ENCODE measurements at places on chromosomes 3 and 15.

DNA sequence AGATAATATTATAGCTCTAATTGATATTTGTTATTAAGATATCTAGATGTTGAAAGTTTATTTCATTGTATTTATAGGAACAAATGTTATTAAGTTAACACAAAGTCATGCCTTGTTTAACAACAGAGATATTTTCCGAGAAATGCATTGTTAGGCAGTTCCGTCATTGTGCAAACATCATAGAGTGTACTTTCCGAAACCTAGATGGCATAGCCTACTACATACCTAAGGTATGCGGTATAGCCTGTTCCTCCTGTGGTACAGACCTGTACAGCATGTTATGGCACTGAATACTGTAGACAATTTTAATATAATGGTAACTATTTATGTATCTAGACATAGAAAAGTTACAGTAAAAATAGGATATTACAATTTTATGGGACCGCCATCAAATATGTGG, 114.3 kb downstream of the NAALADL2 start:
- no peak for DNase-seq

GRCh38 chr15:89400116-89400781, 65.6 kb upstream of the POLG start:
- DNase-seq: no peak

DNA sequence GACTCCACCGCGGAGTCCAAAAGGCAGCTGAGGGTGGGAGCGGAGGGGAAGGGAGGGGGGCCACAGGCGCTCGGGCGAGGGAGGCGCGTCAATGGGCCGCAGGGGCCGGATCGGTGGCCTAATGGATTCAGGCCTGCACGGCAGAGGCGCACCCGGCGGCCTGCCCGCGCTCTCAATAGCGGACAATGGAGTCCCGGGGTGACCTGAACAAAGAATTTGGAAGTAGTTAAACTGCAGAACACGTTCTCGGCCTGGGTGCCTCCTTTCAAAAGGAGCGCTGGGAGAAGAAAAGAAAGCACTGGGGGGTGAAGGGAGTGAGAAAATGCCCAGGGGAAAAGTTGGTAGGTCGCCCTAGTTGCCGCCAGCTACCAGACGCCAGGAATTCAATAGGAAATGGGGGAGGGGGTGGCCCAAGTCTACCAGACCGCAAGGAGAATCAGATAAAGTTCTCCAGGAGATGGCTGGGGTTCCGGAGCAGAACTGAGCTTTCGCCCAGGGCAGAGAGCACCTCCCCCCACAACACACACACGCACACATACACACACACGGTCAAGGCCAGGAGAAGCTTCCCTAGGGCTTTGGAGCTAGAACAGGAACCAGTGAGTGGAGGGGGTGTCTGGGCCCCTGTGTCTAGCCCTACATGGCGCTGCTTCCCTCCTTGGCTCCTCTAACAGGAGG, 25.8 kb upstream of the POLG start:
- no peak for DNase-seq

GRCh38 chr15:78993931-78994530, 49.2 kb upstream of the CTSH start:
- DNase-seq: no peak

- DNase-seq: no peak
Observed at GRCh38 chr3:14223595-14223994, 45.0 kb downstream of the LSM3 start.

DNA sequence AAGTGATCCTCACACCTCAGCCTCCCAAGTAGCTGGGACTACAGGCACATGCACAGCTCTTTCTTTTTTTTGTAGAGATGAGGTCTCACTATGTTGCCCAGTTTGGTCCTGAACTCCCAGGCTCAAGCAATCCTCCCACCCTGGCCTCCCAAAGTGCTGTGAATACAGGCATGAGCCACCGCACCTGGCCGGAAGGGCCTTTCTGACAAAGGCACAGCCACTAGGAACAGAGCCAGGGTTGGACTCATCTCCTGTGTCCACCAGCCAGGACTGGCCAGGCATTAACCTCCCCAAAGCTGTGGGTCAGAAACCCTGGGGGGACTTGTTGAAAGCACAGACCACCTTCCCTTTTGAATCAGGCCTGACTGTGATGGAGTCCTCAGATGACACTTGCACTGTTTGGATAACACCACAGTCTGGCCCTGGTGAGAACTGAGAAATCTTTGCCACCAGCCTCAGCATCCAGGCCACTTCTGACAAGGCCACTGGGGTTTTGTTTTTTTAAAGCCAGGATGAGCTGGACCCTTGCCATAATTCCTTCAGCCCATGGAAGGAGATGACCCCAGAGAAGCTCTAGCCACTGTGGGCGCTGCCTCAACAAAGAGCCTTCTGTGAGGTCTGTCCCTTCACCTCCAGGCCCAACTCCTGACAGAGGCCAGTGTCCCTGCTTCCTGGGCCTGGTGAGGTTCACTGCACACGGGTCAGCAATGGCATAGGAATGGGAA, 4.8 kb downstream of the TKT start:
- DNase-seq: no peak

DNA sequence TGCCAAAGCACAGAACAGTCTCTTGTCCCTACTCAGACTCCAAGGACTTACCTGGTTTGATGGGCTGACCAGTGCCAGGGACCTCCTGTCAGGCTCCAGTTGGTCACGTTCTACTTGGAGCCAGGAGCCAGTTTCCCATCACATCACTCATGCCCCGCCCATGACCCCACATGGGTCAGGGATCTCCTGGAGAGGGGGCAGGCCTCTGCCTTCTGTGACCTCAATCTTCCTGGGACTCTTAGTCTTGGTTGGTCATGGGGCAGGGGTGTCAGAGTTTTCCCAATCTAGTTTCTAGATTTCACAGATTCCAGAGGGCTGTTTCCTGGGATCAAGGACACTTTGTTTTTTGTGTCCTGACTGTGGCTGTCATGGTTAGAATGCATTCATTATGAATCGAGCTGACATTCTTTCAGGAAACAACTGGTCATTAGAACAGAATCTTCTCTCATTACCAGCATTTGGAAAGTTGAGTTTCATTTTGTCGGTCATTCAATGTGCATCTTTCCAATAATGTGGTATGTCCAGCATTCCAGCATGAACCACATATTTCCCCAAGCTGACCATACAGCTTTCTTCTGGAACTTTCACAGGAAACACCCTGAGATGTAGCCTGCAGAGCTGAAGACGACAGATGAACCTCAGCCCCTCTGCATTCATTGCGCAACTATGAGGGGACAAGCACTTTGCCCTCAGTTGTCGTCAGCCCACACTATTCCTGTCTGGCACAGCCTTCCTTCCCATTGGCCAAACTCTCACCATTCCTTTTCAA, 19.8 kb downstream of the CYP19A1 start:
- no peak for DNase-seq

GRCh38 chr15:55909036-55909811, 84.2 kb downstream of the NEDD4 start:
- no peak for DNase-seq

GRCh38 chr3:36812240-36812639, 47.9 kb upstream of the DCLK3 start:
- no peak for DNase-seq

DNA sequence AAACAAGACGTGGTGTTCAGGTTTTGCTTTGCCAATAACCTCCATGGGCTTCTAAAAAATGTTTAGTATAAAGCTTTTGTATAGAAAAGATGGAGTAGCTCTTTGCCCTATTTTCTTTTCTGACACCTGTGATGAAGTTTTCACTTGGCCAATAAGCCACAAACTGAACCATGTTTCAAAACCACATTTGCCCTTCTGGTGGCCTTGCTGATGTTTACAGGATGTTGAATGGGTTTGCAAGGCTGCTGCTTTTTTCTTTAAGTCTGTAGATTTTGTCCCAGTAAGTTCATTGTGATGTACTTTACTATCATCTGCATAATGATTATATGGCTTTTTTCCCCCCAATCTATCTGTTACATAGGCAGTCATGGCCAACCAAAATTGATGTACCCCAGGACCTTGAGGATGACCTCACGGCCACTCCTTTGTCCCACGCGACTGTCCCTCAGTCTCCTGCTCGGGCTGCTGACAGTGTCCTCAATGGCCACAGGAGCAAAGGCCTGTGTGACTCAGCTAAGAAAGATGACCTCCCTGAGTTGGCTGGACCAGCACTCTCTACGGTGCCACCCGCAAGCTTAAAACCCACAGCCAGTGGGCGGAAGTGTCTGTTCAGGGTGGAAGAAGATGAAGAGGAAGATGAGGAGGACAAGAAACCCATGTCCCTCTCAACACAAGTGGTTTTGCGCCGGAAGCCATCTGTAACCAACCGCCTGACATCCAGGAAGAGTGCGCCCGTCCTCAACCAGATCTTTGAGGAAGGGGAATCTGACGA, 60.8 kb downstream of the SNRK start:
- DNase-seq: peak; percentile 10

GRCh38 chr3:112976001-112976400, 1.1 kb upstream of the CD200R1 start:
- DNase-seq: no peak

DNA sequence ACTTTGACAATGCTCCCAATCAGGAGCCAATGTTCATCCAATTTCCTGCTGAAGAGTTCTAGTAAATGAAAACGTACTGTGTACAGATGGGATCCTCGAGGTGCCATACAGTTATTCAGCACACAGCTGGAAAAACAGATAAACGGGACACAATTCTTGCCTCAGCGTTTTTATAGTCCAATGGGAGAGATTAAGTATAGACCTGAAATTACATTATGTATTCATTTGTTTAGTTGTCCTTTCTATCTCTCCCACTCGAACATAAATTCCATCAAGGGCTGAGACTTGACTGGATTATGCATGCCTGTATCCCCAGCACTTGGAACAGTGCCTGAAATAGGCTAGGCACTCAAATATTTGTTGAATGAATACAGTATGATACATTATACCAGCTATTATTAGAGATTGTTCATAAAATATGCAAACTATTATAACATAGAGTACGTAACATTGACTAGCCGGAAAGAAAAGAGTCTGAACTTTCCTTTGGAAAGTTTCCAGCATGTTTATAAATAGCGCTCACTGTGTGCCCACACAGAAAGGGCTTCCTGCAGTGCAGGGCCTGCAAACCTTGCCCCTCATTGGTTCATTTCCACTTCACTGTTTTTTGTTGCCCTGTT, 27.4 kb upstream of the SNTN start:
- DNase-seq: no peak

DNA sequence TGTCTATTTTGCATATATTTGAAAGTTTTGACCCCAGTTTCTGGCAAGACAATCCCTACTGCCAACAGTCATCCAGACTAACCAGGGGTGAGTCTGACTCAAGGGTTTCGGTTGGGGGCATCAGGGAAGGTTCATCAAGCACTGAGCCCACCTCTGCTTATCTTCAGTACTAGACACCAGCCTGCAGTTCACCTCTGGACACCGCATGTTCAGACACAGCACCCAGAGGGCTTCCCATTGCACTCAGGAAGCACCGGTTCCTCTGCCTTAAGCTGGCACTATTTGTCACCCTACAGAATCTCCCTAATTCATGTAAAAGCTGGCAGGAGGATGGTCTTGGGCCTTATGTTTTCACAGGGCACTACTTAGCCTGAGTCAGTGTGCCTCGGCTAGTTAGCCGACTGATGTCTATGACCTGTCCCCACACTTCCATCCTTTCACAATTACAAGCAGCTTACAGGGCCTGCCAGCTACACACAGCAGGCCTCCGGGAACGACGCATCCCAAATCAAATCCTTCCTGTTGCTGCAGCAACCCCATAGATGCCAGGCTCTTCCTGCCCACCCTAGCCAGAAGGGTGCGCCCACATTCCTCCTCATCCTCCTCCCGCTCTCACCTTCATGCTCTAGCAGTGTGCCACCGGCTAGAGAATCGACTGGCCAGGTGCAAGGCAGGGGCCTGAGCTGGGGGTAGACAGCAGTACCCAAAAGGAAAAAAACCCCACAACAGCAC, 52.5 kb downstream of the SH3BP5 start:
- no peak for DNase-seq

GRCh38 chr3:2826453-2826852, 283.7 kb downstream of the IL5RA start:
- DNase-seq: no peak

DNA sequence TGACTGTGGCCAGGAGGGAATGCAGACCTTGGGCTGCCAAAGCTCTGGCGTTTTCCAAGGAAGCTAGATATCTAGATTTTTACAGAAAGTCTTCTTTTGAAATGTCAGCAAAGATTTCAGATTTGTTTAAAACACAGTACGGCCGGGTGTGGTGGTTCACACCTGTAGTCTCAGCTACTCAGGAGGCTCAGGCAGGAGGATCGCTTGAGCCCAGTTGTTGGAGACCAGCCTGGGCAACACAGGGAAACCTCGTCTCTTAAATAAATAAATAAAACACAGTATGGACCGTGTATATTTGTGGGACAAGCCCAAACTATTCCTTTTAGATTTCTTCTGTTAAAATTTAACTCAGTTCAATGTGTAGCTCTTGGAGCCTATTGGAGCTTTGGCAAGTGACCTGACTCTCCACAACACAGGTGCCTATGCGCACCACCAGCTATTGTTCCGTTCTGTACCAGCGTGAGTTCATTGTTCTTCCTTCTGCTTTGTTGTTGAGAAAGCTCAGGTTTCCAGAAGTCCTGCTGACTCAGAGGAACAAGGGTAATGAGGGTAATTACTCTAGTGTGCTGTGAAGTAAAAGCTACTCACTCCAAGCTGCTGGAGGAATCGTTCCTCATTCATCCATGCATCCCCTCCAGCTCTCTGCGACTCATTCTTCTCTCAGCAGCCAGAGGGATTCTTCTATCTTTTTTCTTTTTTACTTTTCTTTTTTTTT, 73.1 kb upstream of the SLC6A6 start:
- no peak for DNase-seq

- no peak for DNase-seq
Observed at GRCh38 chr3:50627407-50628051, 10.6 kb downstream of the MAPKAPK3 start.

- DNase-seq: no peak
Observed at GRCh38 chr3:152174876-152175527, 93.7 kb upstream of the MBNL1 start.
